NCI-H510A treated with DMSO at 0.1 percent for 48 hours (cell line): ENCODE measurements at places on chromosomes 12 and 14.

- peak; percentile 99 for DNase-seq
These were observed 22.8 kb downstream of the TMEM63C start for GRCh38 chr14:77204459-77204771.

DNA sequence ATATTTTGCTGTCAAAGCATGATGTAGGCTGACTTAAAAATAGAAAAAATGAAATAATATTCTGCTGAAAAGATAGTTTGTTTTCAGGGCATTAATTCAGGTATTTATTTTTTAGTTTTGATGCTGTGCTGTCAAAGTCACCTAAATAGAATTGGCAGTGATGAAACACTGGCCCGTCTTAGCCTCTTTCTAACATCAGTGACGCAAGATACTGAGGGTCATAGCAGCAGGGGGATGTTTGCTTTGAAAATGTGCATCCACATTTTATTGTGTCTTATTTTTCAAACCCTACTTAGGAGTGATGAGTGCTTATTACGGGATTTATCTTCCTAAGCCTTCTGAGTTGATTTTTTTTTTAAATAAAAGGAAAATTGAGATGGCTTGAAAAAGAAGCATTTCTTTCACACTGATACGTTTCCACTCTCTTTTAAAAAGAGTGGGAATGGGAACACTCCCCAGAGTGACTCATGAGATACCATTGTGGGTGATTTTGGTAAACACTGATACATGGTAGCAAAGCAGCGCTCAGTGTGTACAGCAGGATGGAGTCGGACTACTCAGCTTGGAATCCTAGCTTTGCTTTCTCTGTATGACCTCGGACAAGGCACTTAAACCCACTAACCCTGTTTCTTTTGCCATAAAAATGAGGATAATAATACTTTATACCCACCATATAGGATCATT, 290.8 kb downstream of the ERC1 start:
- DNase-seq = no peak

GRCh38 chr12:42916143-42916542, 326.6 kb upstream of the PRICKLE1 start:
- no peak for DNase-seq

GRCh38 chr14:30417999-30418398, 141.0 kb upstream of the G2E3 start:
- DNase-seq = no peak

DNA sequence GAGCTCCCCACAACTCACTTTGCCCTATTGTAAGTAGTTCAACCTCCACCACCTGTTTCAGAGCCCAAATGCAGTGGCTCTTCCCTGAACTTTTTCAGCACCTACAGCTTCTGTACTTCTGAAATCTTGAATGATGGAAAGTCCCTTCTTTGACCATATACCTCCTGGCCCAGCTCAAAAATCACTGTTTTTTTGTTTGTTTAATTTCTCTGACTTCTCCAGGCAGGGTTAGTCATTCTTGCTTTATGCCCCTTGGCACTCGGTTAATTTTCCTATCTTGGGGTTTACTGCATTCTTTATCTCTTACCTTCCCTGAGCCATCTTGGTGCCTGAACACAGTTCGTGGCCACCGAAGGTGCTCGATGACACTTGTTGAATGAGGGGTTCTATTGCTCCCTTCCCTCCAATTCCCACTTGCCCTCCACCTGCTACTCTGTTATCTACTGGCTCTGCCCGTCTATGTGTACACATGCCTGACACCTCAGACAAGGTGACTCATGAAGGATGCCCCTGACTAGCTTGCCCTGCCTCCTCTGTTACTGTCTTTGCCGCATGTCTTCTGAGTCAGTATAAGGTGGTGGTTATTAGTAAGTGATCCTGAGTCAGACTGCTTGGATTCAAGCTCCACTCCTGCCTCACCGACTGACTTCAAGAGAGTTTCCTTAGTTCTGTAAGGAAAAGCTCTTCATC, 4.4 kb downstream of the AMHR2 start:
- DNase-seq = no peak

DNA sequence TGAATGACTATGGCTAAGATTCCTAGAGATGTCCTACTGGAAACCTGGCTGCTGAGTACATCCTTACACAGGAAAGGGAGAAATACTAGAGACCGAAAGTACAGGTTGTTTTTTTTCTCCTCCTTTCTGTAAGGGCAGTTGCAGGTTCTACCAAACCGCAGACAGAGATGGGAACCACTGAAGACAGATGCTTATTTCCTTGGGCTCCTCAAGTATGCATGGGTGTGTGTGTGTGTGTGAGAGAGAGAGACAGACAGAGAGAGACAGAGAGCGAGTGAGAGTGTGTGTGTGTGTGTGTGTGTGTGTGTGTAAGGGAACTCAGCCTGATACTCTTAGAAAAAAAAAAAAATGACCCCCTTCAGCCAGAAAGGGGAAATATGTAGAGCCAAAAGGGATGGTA, 42.5 kb downstream of the MAP4K5 start:
- no peak for DNase-seq

- DNase-seq = no peak
These were observed 93.7 kb downstream of the KCNMB4 start for GRCh38 chr12:70459786-70460185.

GRCh38 chr14:58272588-58273372, 25.6 kb upstream of the ARID4A start:
- DNase-seq = no peak

GRCh38 chr14:65926504-65926903, 514.0 kb downstream of the FUT8 start:
- DNase-seq = peak; percentile 8
